ENCODE measurements at places on chromosomes 1 and 21. TPM values are rescaled to one million over a fixed set of nuclear protein-coding genes. Genes with fewer than 3 reads are reported as not detected.

The TMEM61 gene
- not detected for total RNA-seq

- no peak for DNase-seq
Observed at GRCh38 chr1:112620377-112620695, 704 bp downstream of the CAPZA1 start.

- no peak for DNase-seq
Observed at GRCh38 chr1:66302815-66303214, 231.1 kb upstream of the SGIP1 start.

- no peak for DNase-seq
Observed at GRCh38 chr1:39800471-39800835, 11.8 kb upstream of the BMP8B start.

GRCh38 chr1:12276225-12276624, 46.4 kb downstream of the VPS13D start:
- no peak for DNase-seq

The SPRR1B gene
- total RNA-seq = not detected

- no peak for DNase-seq
Observed at GRCh38 chr1:226664413-226665101, 74.5 kb downstream of the ITPKB start.

GRCh38 chr1:211183747-211184313, 49.9 kb upstream of the KCNH1 start:
- no peak for DNase-seq

DNA sequence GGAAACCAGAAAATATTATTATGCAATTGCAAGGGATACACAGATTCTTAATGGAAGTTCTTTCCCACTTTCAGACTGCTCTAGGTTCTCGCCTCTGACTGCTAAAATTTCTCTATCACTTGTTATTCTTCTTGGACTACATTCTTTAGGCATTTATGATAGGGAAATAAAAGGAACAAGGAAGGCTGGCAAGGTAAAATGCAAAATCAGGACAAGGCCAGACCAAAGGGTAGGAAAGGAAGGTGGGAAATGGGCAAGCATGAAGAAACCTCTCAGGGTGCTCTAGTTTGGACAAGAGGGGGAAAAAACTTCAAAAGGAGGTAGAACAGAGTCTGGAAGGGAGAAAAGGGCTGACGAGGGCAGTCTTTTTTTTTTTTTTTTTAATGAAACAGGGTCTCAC, 26.2 kb downstream of the UROD start:
- no peak for DNase-seq

DNA sequence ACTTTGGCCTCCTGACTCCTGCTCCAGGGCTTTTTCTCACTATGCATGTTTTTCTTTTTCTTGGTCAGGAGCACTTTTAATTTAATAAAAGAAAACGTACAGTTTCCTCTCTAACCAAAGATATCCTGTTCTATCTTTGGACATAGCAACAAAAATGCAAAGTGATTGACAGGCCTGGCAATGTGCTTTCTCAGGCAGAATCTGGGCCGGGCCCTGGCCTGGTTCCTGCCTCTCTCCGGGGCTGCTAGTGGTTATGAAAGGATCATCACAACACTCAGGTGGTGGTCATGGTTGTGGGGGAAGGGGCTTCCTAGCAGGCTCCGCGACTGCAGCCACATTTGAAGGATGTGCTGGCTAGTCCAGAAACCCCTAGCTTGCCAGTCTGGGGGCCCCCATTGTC, 85.8 kb upstream of the USP24 start:
- no peak for DNase-seq

The ADGRB2 gene
- 42.4 TPM for total RNA-seq

- no peak for DNase-seq
Observed at GRCh38 chr1:53400761-53401674, 58.2 kb upstream of the DMRTB1 start.

The UBXN10 gene
- 3.3 TPM for total RNA-seq

DNA sequence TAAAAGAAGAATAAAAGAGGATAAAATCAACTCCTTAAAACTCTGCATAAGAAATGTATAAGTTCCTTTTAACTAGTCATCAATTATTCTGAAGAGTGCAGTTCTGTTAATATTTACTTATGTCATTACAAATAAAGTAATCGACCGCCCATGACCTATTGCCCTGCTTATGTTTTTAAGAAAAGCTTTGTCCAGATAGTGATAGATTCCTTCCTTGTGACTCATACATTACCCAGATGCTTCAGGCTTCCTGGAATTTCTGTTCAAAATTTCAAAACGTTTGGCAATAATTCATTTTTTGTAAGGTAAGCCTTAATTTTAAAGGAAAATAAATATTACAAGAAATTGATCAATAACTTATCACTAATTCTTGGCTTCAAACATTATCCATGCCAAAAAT, 918.2 kb upstream of the ADGRL2 start:
- no peak for DNase-seq

GRCh38 chr1:42221952-42222606, 57.5 kb upstream of the GUCA2A start:
- DNase-seq = no peak

The RHCE gene
- total RNA-seq = under 0.01 TPM

The AKR7A3 gene
- 1.2 TPM for total RNA-seq

DNA sequence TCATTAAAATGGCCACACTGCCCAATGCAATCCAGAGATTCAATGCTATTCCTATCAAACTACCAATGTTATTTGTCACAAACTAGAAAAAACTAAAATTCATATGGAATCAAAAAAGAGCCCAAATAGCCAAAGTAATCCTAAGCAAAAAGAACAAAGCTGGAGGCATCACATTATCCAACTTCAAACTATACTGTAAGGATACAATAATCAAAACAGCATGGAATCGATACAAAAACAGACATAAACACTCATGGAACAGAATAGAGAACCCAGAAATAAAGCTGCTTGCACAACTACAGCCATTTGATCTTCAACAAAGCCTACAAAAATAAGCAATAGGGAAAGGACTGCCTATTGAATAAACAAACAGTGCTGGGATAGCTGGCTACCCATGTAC, 100.4 kb downstream of the FAF1 start:
- no peak for DNase-seq

The C1orf105 gene
- not detected for total RNA-seq

The RGS16 gene
- 1.6 TPM for total RNA-seq

DNA sequence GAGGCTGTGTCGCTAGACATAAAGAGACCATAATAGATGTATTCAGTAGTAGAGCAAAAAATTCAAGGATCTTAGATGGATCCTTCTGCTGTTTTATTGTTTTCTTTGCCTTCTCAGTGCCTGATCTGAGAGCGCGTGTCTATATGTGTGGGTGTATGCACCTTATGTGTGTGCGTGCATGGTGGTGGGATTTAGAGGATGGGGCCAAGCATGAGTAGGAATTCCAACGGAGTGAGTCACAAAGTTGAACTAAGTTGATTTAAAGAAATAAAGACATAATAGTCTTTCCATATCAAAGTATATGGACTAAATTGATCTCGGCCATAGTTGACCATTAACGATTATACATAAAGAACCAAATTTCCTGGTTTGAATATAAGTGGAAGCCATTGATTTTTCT, 178.7 kb downstream of the CYYR1 start:
- DNase-seq = no peak

The OR2L5 gene
- 0.41 TPM for total RNA-seq

GRCh38 chr1:39525366-39526165, 34.1 kb downstream of the BMP8A start:
- DNase-seq = no peak

GRCh38 chr1:85578321-85579295, 2.0 kb upstream of the CCN1 start:
- DNase-seq = no peak

GRCh38 chr21:42841156-42841915, 38.0 kb downstream of the WDR4 start:
- no peak for DNase-seq

DNA sequence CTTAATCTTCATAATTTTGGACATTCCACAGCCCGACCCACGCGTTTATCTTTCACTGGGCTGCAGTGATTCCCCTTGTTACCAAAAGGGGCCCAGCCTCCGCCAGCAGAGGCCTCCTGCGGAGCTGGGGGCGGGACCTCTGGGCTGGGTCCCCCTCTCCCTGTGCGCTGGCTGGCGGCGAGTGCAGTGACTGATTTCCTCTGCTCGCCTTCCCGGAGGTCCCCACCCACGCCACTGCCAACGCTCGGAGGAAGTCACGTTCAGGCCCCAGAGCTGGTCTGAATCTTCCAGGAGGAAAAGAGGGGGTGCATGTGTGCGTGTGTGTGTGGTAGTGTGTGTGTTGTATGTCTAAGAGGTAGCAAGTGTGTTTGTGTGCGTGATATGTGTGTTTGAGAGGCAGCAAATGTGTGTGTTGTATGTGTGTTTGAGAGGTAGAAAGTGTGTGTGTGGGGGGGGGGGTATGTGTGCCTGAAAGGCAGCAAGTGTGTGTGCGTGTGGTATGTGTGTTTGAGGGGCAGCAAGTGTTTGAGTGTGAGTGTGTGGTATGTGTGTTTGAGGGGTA, 35.0 kb upstream of the JAK1 start:
- no peak for DNase-seq

GRCh38 chr1:119632103-119632490, 16.0 kb downstream of the ZNF697 start:
- no peak for DNase-seq

DNA sequence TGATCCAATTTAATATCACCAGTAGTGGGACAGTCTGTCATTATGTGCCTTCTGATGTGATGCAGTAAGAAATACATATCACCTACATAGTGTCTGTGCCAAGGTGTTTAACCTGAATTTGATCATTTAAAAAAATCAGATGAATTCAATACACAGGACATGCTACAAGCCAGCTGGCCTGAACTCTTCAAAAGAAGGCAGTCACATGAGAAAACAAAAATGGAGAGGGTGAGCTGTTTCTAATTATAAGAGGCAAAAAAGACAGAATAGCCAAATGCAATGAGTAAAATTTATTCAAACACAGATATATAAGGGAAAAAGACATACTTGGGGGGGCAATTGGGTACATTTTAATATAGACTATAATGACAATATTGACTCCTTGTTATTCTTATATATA, 66.5 kb downstream of the ST3GAL3 start:
- DNase-seq = no peak

- peak; percentile 49 for DNase-seq
Observed at GRCh38 chr1:40308036-40308727, 8.9 kb downstream of the COL9A2 start.

DNA sequence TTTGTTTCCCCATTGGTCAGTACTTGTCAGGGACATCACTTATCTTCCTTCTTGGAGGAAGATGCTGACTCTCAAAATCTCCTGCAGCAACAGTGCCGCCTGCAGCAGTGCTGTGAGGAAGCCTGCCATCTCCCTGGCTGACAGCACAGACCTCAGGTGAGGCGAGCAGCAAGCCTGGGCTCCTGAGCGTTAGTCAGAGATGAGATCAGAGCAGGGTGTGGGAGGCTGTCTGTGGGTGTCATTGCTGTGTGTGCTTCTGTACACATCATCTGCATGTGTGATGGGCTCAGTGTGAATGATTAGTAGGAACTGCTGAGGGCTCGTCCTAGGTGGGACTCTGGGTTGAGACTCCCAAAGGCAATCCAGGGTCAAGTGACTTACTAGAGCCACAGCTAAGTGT, 6.1 kb downstream of the STRIP1 start:
- DNase-seq = no peak

The GJB5 gene
- not detected for total RNA-seq

DNA sequence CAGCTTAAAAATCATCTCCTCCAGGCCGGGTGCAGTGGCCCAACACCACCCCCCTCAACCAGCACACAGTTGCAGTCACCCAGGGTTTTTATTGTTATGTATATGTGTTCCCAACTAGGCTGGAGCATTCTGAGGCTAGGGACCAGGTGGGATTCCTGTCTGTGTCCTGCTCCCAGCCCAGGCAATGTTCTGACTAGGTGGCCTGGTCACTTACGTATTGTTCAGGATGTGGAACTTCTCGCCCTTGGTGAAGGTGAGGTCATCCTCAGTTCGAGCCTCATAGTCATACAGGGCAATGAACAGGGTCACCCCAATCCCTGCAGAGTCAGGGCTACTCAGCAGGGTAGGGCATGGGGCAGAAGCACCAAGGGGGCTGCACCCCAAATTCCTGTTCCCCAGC, 12.2 kb downstream of the FGR start:
- DNase-seq = no peak
